NCI-H2107 (cell line): ENCODE measurements at places on chromosomes 2 and 18.
A peak's percentile ranks its signal among the peaks of the same experiment; 100 is the strongest.

GRCh38 chr18:27763936-27764335 lies 413.0 kb downstream of the CDH2 start:
- no peak for DNase-seq

- DNase-seq = no peak
These were observed 117.1 kb upstream of the PDE1A start for GRCh38 chr2:182543741-182544525.

GRCh38 chr18:10784596-10785202 lies 258.9 kb downstream of the NAPG start:
- DNase-seq = no peak

DNA sequence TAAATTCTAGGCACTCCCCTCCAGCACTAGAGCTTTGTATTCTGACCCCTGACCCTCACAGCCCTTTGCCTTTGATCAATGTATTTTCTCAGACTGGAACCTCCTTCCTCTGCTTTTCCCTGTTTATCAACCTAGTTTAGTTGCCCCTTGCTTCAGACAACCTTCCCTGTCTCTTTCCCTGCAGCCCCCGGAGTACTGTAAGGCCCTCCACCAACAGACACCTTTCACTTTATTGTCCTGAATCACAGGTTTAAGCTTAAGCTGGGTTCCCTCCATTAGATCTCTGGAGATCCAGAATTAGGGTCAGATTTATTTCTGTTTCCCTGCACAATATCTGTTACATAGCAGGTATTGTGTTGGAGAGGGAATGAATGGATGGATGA lies 140.2 kb downstream of the DDX1 start:
- no peak for DNase-seq

DNA sequence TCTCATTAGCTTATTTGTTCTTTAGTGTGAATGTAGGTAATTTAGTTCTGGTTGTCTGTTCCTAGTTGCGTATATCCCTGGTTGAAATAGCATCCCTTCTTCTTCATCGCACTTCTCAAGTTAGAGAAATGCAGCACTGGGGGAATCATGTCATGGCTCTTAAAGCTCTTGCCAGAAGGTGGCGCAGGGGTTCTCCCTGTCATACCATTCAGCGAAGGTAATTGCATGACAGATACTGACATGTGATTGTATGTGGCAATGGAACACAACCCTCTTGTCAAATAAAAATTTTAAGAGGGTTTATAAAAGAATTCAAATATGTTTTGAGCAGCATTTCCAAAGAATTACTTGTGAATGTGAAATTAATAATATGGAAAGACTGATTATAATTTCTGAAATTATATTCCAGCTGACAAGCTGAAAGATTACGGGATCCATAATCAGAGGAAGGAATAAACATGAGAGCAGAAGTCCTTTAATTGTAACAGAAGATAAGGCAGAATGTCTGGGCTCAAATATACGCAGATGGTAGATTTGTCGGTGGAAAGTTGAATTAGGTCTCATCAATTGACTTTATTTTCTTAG lies 411.7 kb downstream of the DSEL start:
- peak; percentile 63 for DNase-seq

GRCh38 chr2:197803033-197803444 lies 1.4 kb upstream of the PLCL1 start:
- no peak for DNase-seq

DNA sequence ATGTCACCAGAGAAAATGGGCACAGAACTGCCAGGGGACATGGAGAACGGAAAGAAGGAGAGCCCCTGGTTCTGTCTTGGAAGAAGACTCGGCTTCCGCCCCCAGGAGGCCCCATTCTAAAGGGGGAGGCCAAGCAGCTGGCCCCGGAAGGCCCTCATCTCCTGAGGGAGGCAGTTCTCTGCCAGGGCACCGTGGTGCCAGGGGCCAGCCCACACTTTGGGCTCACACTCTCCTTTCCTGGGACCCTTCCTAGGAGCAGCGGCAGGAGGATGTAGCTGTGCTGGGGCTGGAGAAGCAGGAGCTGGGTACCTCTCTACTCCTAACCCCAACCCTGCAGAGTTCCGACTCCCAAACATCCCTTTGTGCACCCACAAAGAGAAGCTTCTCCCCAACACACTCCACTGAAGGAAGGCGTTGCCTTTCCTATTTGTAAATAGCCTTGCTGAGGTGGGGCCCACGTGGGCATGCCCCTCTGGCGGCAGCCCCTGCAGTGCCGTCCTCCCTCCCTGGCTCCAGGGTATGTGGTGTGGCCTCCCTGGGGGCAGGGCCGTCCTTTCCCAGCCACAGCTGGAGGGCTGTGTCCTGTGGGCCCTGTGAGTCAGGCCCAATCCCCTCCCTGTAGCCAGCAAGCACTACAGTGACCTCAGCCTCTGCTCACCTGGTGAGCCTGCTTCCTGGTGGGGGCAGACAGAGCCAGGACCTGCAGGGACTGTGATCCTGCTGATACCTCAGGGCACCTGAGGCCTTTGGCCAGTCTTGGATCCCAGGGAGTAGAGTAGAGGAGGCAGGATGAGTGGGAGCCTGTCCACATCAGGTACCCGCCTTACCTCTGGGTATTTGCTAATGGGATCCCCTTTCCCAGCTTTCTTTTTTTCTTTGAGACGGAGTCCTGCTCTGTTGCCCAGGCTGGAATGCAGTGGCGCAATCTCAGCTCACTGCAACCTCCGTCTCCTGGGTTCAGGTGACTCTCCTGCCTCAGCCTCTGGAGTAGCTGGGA lies 26.6 kb downstream of the ZFP36L2 start:
- no peak for DNase-seq

GRCh38 chr2:38723173-38723572 lies 28.0 kb downstream of the SRSF7 start:
- no peak for DNase-seq

GRCh38 chr2:26238311-26238958 lies 6.0 kb downstream of the HADHA start:
- DNase-seq = no peak

DNA sequence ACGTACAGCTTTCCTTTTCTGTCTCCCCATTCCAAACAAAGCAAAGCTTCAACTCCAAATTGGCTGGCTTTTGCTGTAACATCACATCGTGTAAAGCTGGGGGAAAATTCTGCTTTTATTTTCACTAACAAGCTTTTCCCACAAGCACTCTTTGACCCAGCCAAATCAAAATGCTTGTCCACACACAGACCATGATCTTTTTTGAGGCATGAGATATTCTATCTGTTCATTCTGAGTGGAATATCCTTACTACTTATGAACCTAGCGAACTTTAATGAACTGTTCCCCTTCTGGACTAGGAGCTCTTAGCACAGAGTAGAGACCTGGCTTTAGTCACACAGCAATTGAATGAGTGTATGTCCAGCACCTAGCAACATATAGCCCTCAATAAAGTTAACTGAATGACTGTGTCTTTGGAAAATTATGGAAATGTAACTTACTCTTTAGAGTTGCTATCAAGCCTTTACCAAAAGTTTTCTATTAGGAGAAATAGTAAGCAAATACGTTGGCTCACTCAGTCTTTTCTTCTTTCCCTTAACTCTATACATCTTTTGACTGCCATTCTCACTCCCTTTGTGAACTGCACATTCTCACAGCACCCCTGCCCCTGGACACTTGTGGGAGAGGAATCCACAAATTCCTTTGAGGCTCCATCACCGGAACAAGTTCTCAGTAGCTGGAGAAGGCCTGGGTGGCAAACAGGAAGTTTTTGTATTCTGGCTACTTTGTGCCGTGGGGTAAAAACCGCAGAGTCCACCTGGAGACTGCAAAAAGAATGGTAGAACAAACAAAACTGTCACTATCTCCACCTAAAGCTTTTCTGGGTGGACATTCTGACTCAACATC lies 1.3 kb upstream of the UBE2E3 start:
- no peak for DNase-seq

- DNase-seq = no peak
These were observed 91.2 kb upstream of the STK17B start for GRCh38 chr2:196262606-196263005.
